ENCODE measurements at places on chromosomes 3 and 15. TPM values are rescaled to one million over a fixed set of nuclear protein-coding genes. Genes with fewer than 3 reads are reported as not detected.
A peak's percentile ranks its signal among the peaks of the same experiment; 100 is the strongest.

- DNase-seq = no peak
- no peak overlapping the region for H3K4me3 ChIP-seq
- H3K27me3 ChIP-seq = no peaks in the 10 kb centered on the region
- no peaks in the 10 kb centered on the region for H3K36me3 ChIP-seq
- no peaks in the 10 kb centered on the region for H3K4me1 ChIP-seq
Observed at GRCh38 chr3:117746066-117746465, 1036.5 kb downstream of the TUSC7 start.

- H3K27ac ChIP-seq = no peak overlapping the region
- no peak overlapping the region for H3K4me3 ChIP-seq
- no peaks in the 10 kb centered on the region for H3K27me3 ChIP-seq
- no peaks in the 10 kb centered on the region for H3K4me1 ChIP-seq
Observed at GRCh38 chr3:93906245-93906644, 67.5 kb downstream of the PROS1 start.

DNA sequence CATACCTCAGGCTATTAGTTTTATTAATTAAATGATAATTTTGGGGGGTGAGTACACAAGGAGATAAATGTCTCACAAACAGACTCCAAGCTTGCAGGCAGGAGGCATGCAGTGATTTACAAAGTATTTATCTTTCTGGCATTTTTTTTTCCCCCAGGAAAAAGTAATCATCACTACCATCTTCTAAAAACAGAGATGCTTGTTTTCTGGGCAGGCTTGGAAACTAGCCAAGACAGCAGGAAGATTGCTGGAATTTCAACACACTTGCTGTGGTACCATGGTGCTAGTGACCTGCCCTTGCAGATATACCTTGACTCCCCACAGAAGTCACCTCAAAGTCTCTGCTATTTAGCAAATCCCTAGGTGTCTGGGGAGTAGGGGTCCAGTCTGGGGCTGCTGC is 732.8 kb upstream of the CFAP20DC start:
- H3K4me1 ChIP-seq = peaks cover 41% of the 10 kb centered on the region
- peaks cover 25% of the 10 kb centered on the region for H3K36me3 ChIP-seq
- no peaks in the 10 kb centered on the region for H3K27me3 ChIP-seq
- H3K4me3 ChIP-seq = no peak overlapping the region
- H3K27ac ChIP-seq = no peak overlapping the region
- DNase-seq = no peak

- peaks cover 4% of the 10 kb centered on the region for H3K36me3 ChIP-seq
- DNase-seq = no peak
- H3K4me1 ChIP-seq = peaks cover 56% of the 10 kb centered on the region
- H3K27me3 ChIP-seq = no peaks in the 10 kb centered on the region
Observed at GRCh38 chr15:85402195-85402881, 21.9 kb downstream of the AKAP13 start.

DNA sequence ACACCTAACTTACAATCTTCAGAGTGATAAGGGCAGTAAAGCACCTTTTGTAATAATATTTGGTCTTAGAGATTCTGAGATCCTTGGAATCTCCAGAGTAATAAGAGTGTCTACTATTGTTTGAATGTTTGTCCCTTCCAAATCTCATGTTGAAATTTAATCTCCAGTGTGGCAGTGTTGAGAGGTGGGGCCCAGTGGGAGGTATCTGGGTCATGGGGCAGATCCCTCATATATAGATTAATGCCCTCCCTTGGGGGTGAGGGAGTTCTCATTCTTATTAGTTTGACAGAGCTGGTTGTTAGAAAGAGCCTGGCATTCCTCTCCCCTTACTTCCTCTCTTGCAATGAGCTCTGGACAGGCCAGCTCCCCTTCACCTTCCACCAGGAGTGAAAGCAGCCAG is 16.0 kb downstream of the DZIP1L start:
- H3K4me1 ChIP-seq = no peaks in the 10 kb centered on the region
- no peak overlapping the region for H3K27ac ChIP-seq
- peaks cover 9% of the 10 kb centered on the region for H3K27me3 ChIP-seq
- DNase-seq = no peak

DNA sequence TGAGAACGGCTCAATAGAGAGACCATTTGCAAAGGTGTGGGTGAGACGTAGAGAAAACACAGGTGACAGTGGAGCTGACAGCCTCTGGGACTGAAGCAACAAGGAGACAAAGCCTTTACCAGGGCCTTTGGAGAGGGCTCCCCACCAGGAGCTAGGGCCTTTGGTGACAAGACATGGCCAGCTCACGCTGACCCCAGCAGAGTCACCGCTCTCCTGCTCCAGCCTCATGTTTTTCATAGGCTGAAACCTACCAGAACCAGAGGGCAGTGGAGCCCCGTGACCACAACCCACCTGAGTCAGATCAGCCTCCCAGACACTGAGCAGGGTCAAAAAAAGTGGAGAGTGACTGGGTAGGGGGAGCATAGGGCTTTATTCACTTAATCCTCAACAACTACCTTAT is 214.7 kb downstream of the SHQ1 start:
- peaks cover 3% of the 10 kb centered on the region for H3K27me3 ChIP-seq
- H3K36me3 ChIP-seq = peaks cover 2% of the 10 kb centered on the region
- H3K4me1 ChIP-seq = peaks cover 57% of the 10 kb centered on the region
- H3K27ac ChIP-seq = peak overlapping the region; percentile 85

DNA sequence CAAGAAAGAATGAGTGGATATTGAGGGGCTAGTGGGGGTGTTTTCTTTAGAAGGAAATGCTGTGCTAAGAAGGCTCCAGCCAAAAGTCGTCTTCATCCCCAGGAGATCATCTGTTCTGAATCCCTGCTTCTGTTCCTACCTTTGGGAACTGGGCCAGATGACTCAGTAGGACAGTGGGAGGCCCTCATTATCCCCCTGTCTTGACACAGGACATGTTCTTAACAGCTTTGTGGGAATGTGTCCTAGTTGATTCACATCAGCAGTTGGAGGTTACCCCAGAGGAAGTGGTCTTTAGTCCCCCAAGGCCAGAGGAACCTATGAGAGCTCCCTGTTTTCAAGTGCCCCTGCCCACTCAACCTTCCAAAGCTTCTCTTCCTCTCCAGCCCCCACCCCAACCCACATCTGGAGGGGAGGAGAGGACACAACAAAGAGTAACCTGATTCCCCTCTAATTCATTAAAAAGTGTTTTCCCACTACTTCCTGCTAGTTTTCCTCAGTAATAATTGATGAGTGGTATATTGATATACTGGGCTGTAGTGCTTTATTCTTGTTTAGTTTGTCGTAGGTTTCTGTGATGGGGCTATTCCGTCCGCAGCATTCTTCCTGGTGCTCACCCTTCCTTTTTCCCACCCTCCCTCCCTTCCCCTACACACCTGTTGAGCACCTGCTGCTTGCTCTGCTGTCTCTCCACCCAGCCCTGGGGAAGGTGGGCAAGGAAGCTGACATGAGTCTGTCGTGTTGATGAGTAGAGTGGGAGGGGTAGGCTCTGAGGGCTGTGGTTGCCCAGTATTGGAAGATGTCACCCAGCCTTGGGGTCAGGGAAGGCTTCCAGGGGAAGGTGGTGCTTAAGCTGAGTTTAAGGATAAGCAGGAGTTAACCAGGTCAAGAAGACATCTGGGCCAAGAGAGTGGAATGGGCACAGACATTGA is 9.3 kb downstream of the PXYLP1 start:
- H3K36me3 ChIP-seq = peaks cover 26% of the 10 kb centered on the region
- no peak overlapping the region for H3K4me3 ChIP-seq
- DNase-seq = no peak
- no peaks in the 10 kb centered on the region for H3K27me3 ChIP-seq
- H3K4me1 ChIP-seq = peaks cover 60% of the 10 kb centered on the region

DNA sequence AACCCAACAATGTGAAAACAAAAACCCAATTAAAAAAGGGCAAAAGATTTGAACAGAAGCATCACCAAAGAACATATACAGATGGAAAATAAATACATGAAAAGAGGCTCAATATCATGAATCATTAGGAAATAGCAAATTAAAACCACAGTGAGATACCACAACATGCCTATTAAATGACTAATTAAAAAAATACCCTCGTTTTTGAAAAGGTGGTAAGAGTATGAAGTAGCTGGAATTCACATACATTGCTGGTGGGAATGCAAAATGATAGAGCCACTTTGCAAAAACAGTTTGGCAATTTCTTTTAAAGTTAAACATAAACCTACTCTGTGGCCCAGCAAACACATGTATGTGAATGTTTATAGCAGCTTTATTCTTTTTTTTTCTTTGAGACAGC is 75.8 kb downstream of the B3GNT5 start:
- no peak for DNase-seq
- peaks cover 2% of the 10 kb centered on the region for H3K27me3 ChIP-seq
- H3K4me3 ChIP-seq = no peak overlapping the region
- no peak overlapping the region for H3K27ac ChIP-seq

DNA sequence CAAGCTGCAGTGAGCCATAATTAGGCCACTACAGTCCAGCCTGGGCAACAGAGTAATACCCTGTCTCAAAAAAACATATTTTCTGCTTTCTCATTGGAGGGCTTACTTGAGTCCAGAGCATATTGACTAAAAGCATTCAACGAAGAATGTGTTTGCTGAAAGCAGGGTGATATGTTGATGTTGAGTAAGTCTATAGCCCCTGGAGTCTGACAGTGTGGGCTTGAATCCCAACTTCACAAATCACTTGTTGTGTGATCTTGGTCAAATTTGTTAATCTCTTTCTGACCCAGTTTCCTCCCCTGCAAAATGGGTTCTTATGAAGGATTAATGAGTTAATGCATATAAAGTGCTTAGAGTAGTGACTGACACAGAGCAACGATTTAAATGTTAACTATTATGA is 403.9 kb downstream of the MECOM start:
- H3K4me3 ChIP-seq = no peak overlapping the region
- H3K36me3 ChIP-seq = no peaks in the 10 kb centered on the region
- no peak for DNase-seq
- H3K27ac ChIP-seq = no peak overlapping the region
- H3K27me3 ChIP-seq = peaks cover 6% of the 10 kb centered on the region
- no peaks in the 10 kb centered on the region for H3K4me1 ChIP-seq

The FEZF2 gene
- total RNA-seq = not detected

The ERICH6 gene
- total RNA-seq = not detected

The KCNAB1 gene
- not detected for total RNA-seq

The GLT8D1 gene
- total RNA-seq = 40.6 TPM

The GABRR3 gene
- not detected for total RNA-seq

The PAQR5 gene
- total RNA-seq = 0.12 TPM

The IL5RA gene
- 0.12 TPM for total RNA-seq

The RPUSD2 gene
- 22.6 TPM for total RNA-seq
